ENCODE measurements at places on chromosomes 7 and 10. TPM values are rescaled to one million over a fixed set of nuclear protein-coding genes. Genes with fewer than 3 reads are reported as not detected.

- DNase-seq, result no peak
Observed at GRCh38 chr10:19803676-19804075, 12.6 kb upstream of the PLXDC2 start.

GRCh38 chr10:30445711-30446110 is 11.7 kb downstream of the MAP3K8 start:
- no peak for DNase-seq

DNA sequence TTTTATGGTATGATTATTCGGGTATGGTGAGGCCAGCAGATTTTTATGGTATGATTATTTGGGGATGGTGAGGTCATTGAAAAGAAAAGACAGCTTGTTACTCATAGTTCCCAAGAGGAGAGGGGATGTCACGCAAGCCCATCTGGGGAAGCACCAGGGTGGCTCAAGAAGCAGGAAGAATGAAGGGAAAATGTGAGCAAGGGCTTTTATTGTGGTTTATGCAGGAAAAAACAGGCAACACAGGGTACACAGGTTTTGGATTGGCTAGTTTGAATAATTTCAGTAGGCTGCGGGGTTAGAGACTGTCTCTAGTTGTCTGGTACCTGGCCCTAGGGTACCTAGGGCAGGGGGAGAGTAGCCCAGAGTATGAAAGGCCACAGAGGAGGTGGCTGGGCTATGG is 26.8 kb upstream of the DGKI start:
- DNase-seq, result no peak

- DNase-seq, result no peak
Observed at GRCh38 chr7:16169537-16169936, 251.8 kb downstream of the CRPPA start.

The NEURL1 gene
- total RNA-seq, result 4.5 TPM

The LARP4B gene
- 87.0 TPM for total RNA-seq

All from stomach (tissue), 19 donors.